Activated naive CD4-positive, alpha-beta T cell treated with anti-CD3 and anti-CD28 coated beads, Interleukin-2, amount 50 U/mL, for 16 hours (primary cell): ENCODE measurements at places on chromosomes 3 and 15.

DNA sequence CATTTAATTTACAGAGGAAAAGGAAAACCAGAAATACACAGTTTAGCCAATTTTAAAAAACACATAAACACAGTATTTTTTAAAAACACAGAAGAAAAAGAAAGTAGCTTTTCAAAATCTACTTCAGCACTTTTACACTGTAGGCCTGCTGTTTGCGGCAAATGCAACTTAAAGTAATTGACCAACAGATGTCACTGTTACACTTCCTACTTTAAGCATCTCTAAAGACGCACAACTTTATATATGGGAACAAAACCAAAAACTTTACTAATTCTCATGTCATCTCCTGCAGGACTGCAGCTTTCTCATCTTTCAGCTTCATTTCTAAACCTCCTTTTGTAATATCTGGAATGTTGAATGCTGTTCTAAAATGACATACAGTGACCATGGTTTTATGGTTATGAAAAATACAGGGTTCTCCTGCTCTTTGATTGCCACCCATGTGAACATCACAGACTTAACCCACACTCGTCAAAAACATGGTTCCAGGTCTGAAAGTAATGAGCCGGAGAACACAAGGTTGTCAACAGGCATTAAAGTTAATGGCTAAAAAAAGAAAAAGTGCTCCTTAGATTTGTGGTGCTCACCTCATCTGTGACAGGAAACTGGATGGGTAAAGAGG is 107.9 kb downstream of the FMN1 start:
- DNase-seq = no peak

DNA sequence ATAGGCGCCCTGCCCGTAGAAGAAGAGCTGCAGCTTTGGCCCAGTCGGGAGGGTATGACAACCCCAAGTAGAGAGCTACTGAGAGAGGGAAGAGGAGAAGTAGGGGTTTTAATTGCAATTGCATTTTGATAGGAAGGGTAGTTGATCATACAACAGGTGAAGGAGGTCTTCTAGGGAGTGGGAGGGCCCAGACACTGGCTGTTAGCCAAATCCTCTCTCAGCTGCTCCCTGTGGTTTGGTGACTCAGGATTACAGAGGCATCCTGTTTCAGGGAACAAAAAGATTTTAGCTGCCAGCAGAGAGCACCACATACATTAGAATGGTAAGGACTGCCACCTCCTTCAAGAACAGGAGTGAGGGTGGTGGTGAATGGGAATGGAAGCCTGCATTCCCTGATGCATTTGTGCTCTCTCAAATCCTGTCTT is 408.9 kb upstream of the THBS1 start:
- DNase-seq = peak; percentile 22

- DNase-seq = no peak
Observed at GRCh38 chr15:89724621-89725020, 26.4 kb downstream of the MESP1 start.

DNA sequence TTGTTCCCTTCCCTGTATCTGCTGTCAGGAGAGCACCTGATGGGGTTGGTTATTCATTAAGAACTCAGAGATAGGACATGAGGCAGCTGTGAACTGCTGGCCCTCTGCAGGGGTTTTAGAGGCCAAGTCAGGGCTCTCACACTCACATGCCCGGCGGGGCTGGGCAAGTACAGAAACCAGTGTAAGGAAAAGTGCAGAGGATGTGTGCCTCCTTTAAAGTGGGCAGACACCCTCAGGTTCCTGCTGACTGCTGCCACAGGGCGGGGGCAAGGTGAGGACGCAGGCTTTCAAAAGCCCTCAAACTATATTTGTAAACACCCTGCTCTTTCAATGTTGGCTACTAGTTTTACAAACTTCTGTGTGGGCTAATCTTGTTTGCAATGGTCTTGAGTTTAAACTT is 22.4 kb downstream of the CXCR6 start:
- DNase-seq = no peak

- no peak for DNase-seq
Observed at GRCh38 chr15:29352402-29352801, 82.8 kb upstream of the NSMCE3 start.
